ENCODE measurements at places on chromosomes 3 and 15.

GRCh38 chr3:49619649-49620048 is 54.5 kb upstream of the APEH start:
- no peak for DNase-seq

DNA sequence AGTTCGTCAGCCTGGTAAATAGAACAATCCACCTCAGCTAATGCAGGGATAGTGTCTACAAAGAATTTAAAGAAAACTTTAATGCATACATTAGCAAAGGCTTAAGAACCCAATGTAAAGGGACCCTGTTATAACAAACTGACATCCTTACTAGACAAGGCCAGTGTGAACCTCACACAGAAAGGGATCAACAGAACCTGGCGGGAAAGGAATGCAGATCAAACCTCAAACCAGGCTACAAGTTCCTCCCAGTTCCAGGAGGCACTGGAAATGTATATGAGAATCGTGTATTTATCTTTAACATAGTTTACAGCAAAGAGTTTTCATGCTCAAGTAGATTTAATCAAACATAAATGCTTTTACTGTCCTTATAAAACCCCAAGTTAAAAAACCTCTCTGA is 37.6 kb upstream of the ATP11B start:
- DNase-seq: no peak

DNA sequence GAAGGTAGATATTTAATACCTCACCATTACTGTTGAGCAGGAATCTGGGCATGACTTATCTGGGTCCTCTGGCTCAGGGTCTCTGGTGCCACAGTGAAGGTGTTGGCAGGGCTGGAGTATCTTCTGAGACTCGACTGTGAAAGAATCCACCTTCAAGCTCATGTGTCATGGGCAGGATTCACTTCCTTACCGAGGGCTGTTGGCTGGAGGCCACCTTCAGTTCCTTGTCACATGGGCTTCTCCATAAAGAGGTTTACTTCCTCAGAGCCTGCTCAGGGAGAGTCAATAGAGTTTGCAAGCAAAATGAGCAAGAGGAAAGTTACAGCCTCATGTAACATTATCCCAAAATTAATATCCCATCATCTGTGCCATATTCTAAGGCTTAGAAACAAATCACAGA is 459.5 kb downstream of the NR2F2 start:
- no peak for DNase-seq

GRCh38 chr3:1082108-1082507 is 10.7 kb upstream of the CNTN6 start:
- DNase-seq: no peak

GRCh38 chr3:186167646-186168395 is 58.9 kb upstream of the ETV5 start:
- no peak for DNase-seq

GRCh38 chr3:63791974-63792373 is 27.1 kb upstream of the C3orf49 start:
- no peak for DNase-seq

GRCh38 chr3:177283983-177284382 is 86.7 kb upstream of the TBL1XR1 start:
- peak; percentile 4 for DNase-seq

DNA sequence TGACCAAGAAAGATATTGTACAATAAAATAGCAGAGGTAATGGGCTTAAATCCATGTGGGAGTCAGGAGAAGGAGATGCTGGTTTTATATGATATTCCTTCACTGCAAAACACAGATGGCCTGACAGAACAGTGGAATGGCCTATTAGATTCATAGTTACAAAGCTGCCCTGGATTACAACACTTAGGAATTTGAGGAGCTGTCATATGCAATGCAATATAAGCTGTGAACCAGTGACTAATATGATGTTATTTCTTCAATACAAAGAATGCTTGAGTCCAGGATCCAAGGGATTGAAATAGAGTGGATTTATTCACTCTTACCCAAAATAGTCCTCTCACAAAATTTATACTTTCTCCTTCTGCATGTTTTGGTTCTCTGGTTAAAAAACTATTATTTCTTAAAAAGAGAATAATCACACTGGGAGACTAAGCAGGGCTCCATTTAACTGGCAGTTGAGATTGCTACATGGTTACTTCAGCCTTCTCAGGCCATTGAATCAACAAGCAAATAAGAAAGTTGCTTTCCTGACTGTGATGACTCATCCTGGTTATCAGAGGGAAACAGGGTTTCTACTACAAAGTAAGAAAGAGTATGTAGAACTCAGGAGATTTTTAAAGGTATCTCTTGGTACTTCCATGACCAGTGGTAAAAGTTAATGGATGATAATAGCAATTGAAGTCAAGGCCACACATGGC is 79.8 kb upstream of the ZPLD1 start:
- no peak for DNase-seq

- no peak for DNase-seq
Measured at GRCh38 chr3:178794711-178795110, 258.5 kb downstream of the KCNMB2 start.

DNA sequence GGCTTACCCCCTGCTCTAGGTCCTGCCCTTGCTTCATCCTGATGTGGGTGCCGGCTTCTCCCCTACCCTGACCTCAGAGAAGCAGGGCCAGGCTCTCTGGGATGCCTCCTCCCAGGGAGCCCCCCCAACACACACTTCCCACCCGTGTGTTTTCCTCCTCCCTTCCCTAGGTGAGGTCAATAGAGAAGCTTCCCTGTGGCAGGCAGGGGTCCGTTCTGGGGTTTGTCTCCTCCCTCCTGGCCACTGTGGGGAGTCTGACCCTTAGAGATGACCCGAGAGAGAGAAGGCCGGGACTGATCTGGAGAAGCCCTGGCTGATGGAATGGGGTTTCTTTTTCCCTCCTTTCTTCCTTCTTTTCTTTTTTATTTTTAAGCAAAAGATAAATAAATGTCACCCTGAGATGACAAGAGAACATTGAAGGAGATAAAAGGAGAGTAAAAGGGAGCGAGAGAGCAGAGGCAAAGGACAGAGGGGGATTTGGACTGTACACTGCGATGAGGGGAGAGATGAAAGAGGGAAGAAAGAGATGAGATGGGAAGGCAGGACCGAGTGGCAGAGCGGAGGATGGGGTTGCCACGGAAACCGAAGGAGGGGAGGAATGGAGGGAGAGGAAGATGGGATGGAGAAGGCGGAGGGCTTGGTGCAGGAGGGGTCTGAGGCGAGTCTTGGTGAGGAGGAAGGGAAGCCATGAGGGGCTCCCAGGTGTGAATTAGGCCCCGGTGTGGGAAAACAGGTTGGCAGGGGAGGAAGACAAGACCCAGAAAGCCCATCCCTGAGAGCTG is 48.4 kb downstream of the IDH2 start:
- no peak for DNase-seq

- DNase-seq: no peak
Measured at GRCh38 chr3:185717121-185717520, 107.7 kb downstream of the IGF2BP2 start.

GRCh38 chr15:52528564-52529340 is at the start of gene MYO5A:
Gene MYO5A (minus strand): TSS chr15:52528880. CDS start chr15:52528806, 74 bp downstream.
- peak; percentile 88 for DNase-seq

- DNase-seq: no peak
Measured at GRCh38 chr3:140467104-140467577, 210.7 kb upstream of the TRIM42 start.

DNA sequence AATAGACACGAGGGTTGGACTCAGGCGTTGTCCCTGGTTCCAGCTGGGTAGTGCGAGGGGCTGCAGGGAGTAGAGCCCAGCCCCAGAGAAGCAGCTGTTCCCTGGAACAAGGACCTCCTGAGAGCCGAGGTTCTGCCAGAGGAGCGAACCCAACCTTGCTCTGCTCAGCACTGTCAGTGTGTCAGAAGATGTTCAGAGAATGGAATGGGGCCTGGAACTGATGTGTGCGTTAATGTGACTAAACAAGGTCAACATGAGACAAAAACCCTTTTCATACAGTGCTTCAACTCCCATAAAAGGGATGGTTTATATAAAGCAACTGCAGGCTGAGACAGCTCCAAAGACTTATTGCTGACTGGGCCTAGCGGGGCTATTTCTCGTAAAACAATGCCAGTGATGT is 35.5 kb upstream of the HACD2 start:
- no peak for DNase-seq

GRCh38 chr3:78287085-78287484 is 1247.2 kb downstream of the ROBO2 start:
- no peak for DNase-seq

- DNase-seq: peak; percentile 59
Measured at GRCh38 chr15:70853318-70853972, 512 bp downstream of the LARP6 start.

DNA sequence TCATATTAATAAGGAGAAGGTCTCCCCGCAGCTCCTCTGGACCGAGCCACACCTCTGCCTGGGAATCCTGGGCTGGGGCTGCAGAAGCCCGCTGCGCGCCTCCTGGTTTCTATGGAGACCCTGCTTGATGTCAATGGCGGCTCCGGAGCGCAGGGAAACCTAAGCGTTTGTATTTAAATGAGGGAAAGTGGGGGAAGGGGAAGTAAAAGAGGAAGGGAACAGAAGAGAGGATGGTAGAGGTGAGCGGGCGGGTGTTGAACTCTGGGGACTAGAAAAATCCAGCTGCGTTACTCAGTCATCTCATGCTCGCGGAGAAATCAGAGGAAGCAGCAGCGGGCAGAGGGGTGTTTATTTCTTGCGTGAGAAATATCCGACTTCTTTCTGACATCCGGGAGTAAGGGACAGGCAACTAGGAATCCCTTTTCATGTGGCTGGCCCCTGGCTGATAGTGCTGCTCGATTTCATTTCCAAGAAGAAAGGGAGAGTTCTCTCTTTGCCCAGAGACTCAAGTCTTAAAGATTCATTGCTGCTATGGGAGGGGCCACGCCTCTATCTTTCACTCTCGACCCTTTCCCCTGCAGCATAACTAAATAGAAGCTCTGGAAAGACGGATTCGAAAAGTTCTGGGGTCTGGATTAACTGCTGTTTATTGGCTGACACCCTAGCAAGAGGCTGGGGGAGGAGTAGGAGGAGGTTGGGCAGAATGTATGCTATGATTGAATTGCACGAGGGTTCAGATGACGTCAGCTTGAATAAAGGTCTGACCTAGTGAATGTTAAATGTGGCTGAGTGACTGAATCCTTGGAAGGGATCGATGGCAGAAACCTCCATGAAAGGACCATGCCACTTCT is 110.5 kb upstream of the GAP43 start:
- no peak for DNase-seq

DNA sequence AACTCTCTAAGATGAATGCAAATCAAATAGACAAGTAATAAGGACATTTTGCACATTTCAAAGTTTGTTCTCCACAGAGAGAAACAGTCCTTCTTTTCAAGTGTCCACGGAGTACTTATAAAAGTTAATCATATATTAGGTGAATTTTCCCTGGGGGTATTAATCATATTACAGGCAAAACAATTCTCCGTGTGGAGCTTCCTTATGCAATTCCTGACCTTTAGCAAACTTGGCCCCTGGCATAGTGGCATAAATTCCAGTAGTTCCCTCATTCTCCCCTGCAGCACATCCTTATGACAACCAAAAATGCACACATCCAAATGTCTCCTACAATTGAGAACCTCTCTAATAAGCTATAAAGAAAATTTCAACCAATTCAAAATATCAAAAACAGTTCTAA is 34.4 kb downstream of the FSIP1 start:
- DNase-seq: no peak

GRCh38 chr3:188915127-188915526 is 256.6 kb upstream of the TPRG1 start:
- no peak for DNase-seq

DNA sequence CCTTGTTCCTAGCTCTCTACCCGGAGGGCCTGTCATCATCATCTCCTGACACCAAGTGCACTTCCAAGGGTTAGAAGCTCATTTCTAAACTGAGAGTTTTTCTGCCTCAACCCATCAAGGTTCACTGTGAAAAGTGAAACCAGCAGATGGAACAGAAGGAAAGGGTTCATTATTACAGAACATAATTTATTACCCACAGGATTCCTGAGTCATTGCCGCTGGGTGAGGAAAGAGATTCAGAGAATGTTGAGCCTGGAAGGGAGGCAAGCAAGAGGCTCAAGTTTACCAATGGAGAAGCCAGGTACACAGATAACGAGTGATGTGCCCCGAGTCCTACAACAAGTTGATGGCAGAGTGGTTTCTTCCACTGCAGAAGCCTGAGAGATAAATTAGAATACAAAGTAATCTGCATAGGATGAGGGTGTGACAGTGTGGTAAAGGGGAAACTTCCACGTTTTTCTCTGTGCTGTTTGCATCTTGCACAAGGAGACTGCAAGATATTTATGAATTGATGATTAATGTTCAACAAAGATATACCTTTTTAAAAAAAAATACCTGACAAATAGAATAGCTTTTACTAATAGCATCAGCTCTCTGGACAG is 80.5 kb upstream of the SETMAR start:
- no peak for DNase-seq

- DNase-seq: peak; percentile 82
Measured at GRCh38 chr3:137970914-137971831, 38.8 kb upstream of the CLDN18 start.

DNA sequence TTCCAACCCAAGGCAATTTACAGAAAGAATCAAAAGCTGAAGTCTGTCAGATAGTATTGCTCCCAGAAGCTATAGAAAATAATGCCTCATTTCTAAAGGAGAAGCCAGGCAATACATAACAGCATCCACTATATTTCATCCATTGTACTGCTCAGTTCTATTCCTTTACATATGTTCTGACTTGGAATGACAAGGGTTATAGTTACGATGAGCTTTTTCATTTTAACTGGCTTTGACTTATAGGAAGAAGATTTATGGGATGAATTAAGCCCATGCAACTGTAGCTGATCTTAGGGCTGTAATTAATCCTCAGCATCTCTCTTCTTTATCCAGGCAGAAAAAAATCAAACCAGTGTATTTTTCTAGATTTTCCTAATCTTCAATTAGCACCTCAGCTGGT is 676.3 kb upstream of the CCDC54 start:
- no peak for DNase-seq

- no peak for DNase-seq
Measured at GRCh38 chr3:53035825-53036619, 9.9 kb downstream of the SFMBT1 start.

GRCh38 chr3:128276146-128276435 is 122.8 kb downstream of the EEFSEC start:
- DNase-seq: no peak

- DNase-seq: no peak
Measured at GRCh38 chr3:49886922-49887265, 16.8 kb downstream of the MST1R start.

- no peak for DNase-seq
Measured at GRCh38 chr3:11539218-11539617, 104.5 kb downstream of the VGLL4 start.

Data from activated CD8-positive, alpha-beta memory T cell treated with anti-CD3 and anti-CD28 coated beads, Interleukin-2, amount 50 U/mL, for 48 hours (primary cell).